ENCODE measurements at places on chromosomes 7 and 10.

- no peak for DNase-seq
Observed at GRCh38 chr10:66321723-66322665, 603.8 kb upstream of the LRRTM3 start.

DNA sequence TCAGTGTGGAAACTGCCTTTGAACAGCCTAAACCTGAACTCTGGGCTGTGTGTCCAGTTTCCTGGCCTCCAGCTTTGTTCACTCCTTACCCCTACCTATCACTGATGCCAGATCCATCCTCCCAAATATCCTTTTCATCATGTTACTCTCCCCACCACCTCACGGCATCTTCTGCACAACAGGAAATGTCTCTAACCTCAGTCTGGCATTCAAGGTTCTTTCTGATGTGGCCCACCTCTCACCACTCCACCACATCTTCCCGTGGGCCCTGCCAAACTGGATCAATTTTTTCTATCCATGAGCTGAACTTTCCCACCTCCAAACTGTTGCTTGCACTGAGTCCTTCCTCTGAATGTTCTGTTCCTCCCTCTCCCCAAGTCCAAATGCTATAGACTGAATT lies 35.8 kb upstream of the MAP3K8 start:
- no peak for DNase-seq

DNA sequence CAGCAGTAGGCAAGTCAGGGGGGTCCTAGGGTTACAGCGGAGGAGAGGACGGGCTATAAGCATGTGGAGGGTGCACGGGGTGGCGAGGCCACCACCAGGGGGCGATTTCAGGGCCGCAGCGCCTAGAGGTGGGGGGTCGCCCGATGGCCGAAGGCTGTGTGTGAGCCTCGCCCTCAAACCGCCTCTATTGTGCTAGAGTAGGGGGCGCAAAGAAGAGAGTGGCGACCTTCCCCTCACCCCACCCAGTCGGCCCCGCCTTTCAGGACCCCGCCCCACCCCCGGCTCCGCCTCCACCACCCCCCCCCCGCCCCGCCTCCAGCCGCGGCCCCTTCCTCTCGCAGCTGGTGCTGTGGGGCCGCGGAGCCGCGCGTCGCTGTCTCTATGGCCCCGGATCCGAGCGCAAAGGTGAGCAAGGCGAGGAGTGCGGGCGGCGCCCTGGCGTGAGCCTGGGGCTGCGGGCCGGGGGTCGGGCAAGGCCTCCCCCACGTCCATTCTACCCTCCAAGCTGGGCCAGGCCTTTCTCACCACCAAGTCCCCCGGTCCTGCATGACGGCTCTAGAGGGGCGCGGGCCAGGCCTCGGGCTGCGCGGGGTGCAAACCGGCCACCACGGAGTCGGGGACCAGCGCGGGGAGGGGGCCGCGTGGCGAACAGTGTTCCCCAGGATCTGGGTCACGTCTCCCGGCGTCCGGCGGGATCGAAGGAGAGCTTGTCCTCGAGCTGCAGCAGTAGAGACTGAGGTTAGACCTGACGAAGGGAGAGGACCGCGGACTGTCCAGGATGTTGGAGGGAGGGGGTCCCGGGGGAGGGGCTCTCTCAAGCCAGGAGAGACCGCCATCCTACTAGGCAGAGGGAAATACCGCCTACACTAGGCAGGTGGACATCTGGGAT lies at the start of gene SEMA4G:
Gene SEMA4G (plus strand): TSS at position 318 of the 889 bp plus-strand sequence. CDS start 3,409 bp downstream, outside the sequence.
- no peak for DNase-seq

- no peak for DNase-seq
Observed at GRCh38 chr7:31263338-31263737, 77.2 kb downstream of the NEUROD6 start.

DNA sequence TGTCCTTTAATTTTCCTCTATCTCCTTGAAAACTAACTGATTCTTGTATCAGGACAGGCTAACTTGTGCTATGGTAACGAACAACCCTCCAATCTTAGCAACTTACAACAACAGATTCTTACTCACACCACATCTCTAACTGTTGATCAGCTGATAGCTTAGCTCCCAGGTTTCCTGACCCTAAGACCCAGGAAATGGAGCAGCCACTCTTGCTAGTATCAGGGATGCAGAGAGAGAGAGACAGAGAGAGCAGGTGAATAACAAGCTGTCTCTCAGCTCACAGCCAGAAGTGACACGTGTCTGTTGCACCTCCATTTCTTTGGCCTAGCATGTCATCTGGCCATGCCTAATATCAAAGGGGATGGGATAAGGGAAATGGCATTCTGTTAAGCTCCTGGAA lies 1289.0 kb upstream of the AUTS2 start:
- no peak for DNase-seq

GRCh38 chr7:157496416-157497275 lies 159.8 kb downstream of the DNAJB6 start:
- DNase-seq = no peak

DNA sequence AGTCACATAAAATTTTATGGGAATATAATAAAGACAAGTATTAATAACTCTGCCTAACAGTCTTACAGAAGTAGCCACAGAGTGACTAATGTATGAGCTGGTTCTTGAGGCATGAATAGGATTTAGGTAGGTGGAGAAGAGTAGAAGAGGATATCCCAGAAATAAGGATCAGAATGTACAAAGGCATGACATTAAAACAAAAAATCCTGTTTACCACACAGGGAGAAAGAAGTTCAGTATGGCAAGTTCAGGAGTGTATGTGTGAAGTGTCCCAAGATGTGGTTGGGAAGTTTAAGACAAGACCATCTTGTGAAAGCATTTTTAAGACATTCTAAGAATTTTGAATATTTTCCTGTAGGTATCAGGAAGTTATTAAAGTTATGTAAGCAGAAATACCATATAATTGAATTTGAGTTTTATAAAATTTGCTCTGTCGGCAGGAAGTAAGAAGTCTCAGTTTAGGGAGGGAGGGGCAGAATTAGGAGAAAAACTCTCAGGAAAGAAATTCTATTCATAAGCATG lies 64.7 kb upstream of the CAV2 start:
- DNase-seq = no peak

- DNase-seq = no peak
Observed at GRCh38 chr10:30991647-30992011, 40.0 kb downstream of the ZNF438 start.

- DNase-seq = no peak
Observed at GRCh38 chr10:112059220-112059619, 124.3 kb downstream of the GPAM start.

GRCh38 chr10:68566351-68566750 lies 6.2 kb downstream of the TET1 start:
- DNase-seq = no peak
